ENCODE measurements at places on chromosomes 2 and 18.

- DNase-seq: no peak
Observed at GRCh38 chr2:72004201-72004915, 143.3 kb downstream of the CYP26B1 start.

- no peak for DNase-seq
Observed at GRCh38 chr2:163734881-163735684, 725 bp downstream of the FIGN start.

- DNase-seq: no peak
Observed at GRCh38 chr2:102334486-102334885, 21.1 kb upstream of the IL18R1 start.

GRCh38 chr2:174198846-174199564 lies 49.3 kb downstream of the OLA1 start:
- DNase-seq: no peak

DNA sequence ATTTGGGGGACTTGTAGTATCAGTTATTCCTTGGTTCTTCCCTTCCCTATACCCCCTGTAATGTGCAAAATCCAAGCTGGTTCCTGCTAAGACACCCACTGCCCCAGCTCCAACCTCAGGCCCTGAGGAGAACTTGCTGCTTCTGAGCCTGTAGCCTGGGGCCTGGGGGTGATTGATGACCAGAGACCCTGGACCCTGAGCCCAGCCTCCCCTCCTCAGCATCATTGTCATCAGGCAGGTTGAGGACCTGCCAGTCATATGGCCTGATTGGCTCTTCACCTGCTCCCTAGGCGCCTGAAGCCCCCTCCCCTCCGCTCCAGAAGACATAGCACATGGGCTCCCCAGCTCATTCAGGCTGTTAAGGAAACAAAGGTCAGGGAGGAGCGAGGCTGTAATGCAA lies 73.8 kb upstream of the YWHAQ start:
- DNase-seq: no peak

DNA sequence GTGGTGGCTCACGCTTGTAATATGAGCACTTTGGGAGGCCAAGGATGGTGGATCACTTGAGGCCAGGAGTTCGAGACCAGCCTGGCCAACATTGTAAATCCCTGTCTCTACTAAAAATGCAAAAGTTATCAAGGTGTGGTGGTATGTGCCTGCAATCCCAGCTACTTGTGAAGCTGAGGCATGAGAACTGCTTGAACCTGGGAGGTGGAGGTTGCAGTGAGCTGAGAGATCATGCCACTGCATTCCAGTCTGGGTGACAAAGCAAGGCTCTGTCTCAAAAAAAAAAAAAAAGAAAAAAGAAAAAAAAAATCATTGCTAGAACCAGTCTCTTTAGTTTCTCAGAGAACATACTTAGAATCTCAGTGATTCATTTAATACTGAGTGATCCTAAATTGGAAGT lies 217.1 kb downstream of the DYM start:
- no peak for DNase-seq

DNA sequence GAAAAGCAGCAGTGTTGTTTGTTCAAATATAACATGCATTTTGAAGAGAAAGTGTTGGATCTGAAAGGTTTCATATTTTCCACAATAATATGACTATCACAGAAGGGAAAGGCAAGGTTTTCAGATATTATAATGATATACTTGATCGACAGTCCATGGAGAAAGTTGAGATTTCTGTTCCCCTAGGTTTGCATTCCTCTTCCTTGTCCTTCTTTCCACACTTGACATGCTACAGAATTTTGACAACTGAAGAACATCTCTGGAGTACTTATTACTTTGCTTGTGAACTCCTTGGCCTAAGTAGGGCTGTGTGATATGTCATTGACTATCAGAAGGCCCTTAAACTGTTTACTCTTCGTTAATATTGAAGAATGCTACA lies 46.5 kb downstream of the TMEFF2 start:
- no peak for DNase-seq

DNA sequence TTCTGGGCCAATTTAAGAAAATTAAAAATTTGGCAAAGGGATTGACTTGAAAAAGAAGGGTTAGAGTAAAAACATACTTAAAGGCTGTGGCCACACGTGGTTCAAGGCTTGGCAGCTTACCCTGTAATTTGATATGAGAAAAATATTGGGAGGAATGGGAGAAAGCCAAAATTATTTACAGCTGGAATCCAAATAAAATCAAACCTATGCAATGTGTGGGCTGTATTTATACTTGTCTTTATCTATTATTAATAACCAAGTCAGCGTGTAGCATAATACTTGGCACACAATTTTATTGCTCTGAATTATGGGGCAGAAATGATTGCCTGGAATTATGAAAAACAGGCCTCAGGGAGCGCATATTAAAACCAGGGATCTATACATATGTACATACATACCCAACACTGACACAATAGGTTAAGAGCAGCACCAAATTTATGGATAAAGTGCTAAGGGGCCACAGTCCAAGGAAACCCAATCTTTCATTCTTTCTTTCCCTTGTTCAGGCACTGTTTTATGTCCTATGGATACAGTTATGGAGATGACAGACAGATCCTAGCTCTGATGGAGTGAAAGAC lies 35.6 kb downstream of the FAM124B start:
- DNase-seq: no peak

DNA sequence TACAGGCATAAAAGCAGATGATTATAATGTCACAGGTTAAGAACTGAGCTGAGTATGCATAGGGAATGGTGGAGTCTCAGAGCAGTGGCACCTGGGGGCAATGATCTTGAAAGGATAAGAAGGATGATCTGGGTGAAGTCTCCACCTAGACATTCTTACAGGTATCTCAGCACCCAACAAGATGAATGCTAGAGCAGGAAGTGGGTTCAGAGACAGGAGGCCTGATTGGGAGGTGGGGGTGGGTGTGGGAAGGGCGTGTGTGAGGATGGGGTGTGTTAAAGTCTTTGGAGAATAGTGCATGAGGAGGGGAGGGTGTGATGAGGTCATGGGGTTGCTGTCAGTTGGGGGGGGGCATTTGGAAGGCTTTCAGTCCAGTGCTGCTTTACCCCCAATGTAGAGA lies 78.8 kb upstream of the UPP2 start:
- no peak for DNase-seq

DNA sequence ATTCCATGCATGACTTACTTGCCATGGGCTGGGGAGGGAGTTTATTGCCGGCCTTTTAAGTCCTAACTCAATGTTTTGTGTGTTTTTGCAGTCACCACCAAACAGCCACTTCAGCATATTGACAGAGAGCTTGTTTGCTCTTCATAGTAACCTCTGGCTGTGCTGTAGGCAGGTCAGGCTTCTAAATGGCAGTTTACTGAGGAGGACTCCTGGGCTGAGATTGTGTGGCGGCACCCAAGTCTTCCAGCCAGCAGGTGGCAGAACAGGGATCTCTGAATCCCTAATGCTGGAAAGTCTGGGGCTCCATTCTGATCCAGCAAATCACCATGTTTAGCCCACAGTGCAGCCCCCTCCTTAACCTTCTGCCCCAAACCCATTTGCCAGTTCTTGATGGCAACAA lies 121.2 kb downstream of the CAPN13 start:
- no peak for DNase-seq

DNA sequence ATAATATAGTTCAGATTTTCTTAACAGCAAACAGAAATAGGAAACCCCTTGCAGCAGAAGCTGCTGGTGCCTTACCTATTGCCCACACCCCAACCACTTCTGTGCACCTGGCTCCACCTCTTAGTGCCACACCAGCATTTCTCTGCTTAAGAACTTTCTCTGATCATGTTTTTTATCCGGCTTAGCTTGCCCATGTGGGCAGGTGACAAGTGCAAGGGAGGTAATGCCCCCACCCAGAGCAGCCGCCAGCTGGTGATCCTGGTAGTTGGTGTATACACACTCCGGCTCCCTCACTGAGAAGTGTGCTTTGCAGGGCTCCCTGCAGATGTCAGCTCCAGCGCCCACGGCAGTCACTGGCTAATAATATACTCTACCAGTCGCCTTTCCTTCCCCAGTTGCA lies 126.3 kb downstream of the ALPK2 start:
- no peak for DNase-seq

- DNase-seq: no peak
Observed at GRCh38 chr2:160741271-160741670, 247.7 kb upstream of the RBMS1 start.

GRCh38 chr2:42844366-42844765 lies 52.0 kb upstream of the HAAO start:
- no peak for DNase-seq

GRCh38 chr2:241942416-241943208 lies 73.1 kb downstream of the RTP5 start:
- DNase-seq: no peak

DNA sequence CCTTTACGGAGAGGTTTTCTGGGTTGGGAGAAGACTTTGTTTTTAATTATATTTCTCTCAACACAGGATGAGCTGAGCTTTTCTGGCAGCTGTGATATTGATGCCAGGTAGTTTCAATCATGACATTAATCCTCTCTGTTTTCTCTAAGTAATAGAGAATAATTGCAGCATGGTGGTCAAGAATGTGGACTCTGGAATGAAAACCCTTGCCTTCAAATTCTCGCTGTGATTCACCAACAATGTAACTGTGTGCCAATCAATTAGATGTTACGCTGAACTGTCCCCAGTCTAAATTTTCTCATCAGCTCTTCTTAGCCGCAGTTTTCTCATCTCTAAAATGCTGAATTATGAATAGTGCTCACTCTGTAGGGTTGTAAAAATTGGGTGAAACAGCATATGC lies 31.6 kb upstream of the PPM1B start:
- no peak for DNase-seq

DNA sequence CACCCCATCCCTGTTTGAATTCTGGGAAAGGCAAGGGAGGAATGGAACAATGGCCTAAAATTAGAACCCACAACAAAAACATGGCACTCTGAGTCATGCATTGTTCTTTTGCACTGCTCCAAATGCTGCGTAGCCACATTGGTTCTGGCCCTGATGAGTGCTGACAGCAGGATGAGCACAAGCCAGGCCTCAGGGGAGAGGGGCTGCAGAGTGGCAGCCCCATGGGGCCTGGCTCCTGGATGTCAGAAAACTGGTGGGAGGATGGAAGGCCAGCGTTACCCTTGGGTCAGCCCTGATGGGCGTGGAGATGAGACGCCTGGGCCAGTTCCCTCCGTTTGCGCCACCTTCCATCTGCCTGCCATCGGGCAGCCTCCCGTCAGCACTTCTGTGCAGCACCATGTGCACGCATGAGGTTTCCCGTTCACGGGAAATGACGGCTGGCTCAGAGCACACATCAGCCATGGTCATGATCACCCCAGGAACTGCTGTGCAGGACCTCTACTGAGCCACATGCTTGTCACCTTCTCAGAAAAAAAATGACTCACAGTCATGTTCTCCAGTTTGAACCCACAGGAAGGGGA lies 65.6 kb downstream of the CYP26B1 start:
- no peak for DNase-seq

- DNase-seq: no peak
Observed at GRCh38 chr2:175874291-175874690, 127.8 kb downstream of the LNPK start.

- DNase-seq: no peak
Observed at GRCh38 chr2:178484245-178485041, 4.2 kb downstream of the PLEKHA3 start.

- no peak for DNase-seq
Observed at GRCh38 chr18:49591775-49592174, 29.9 kb downstream of the LIPG start.

DNA sequence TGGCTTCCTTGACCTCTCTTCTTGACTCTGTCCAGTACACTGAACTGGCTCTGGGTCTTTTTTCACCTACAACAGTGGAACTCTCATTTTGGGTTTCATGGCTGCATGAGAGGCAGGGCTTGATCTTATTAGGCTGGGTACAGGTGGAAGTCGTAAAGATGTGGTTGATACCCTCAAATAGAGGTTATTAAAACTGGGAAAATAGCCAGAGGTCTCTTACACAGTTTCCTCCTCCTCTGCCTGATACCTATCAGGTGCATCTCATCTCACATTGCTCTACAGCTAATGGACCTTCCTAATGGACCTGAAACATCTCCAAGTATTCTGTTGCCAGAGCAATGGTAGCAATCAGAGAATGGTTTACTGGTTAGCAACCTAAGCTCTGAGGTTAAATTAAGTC lies 231.8 kb downstream of the ETAA1 start:
- DNase-seq: no peak

DNA sequence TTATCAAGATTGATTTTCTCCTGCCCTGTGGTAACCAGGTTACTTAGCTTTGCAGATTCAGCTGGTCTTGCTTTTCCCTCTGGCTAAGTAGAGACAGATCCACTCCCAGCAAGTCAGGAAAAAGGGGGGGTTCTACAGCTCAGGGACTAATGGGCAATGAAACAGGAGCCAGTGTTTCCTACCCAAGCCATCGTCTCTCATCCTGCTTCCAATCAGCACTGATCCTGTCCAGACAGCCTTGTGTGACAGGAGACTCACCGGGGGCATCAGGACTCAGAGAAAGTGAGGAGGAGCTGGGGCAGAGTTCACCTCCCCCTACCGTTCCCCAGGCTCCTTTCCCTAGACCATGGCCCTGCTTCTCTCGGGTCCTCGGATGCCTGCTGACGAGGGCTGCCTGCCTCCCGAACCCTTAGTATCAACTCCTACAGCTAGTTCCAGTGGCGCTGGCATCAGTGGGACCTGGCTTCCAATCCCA lies 307.6 kb downstream of the ALK start:
- no peak for DNase-seq

GRCh38 chr18:2971741-2972552 lies 41.0 kb downstream of the LPIN2 start:
- no peak for DNase-seq

DNA sequence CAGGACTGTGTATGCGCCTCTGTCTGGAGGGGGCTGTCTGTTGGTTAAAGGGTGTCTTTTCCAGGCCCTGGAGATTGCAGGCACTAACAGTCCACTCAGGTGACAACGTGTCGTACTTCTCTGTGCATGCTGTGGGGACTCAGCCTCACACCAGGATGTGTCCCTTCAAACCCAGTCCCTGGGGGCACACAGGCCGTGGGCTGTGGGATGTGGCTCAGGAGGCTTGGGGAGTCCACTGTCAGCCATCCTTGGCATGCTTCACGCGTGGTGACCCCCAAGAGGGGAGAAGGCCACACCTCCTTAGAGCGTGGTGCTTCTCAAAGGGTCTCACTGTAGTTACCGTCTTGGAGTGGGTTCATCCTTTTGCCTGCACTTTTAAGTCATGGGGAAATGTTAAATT lies 127.8 kb downstream of the KLHL29 start:
- DNase-seq: no peak

GRCh38 chr2:38925982-38926381 lies 36.3 kb downstream of the ARHGEF33 start:
- DNase-seq: no peak

- DNase-seq: no peak
Observed at GRCh38 chr2:126881591-126881990, 17.1 kb upstream of the TEX51 start.

- no peak for DNase-seq
Observed at GRCh38 chr2:120892271-120892966, 156.8 kb downstream of the GLI2 start.

GRCh38 chr2:158619496-158619895 lies 162.7 kb downstream of the PKP4 start:
- DNase-seq: no peak

- no peak for DNase-seq
Observed at GRCh38 chr2:86487062-86487461, 45.9 kb downstream of the KDM3A start.
